Tibial nerve (tissue), 4 donors: ENCODE measurements at places on chromosomes 6 and 20. TPM values are rescaled to one million over a fixed set of nuclear protein-coding genes. Genes with fewer than 3 reads are reported as not detected.

DNA sequence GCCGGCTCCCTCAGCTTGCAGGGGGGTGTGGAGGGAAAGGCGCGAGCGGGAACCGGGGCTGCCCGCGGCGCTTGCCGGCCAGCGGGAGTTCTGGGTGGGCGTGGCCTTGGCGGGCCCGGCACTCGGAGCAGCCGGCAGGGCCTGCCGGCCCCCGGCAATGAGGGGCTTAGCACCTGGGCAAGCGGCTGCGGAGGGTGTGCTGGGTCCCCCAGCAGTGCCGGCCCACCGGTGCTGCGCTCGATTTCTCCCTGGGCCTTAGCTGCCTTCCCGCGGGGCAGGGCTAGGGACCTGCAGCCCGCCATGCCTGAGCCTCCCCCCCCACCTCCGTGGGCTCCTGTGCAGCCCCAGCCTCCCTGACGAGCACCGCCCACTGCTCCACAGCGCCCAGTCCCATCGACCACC is 514.5 kb upstream of the GJE1 start:
- H3K4me3 ChIP-seq = no peak overlapping the region
- no peaks in the 10 kb centered on the region for H3K4me1 ChIP-seq
- H3K27ac ChIP-seq = no peak overlapping the region
- no peak for DNase-seq
- no peaks in the 10 kb centered on the region for H3K27me3 ChIP-seq

Gene LINC00237
- not detected for total RNA-seq

- peak overlapping the region; percentile 96 for H3K4me3 ChIP-seq
- H3K4me1 ChIP-seq = peaks cover 10% of the 10 kb centered on the region
- no peaks in the 10 kb centered on the region for H3K27me3 ChIP-seq
- H3K36me3 ChIP-seq = peaks cover 12% of the 10 kb centered on the region
- peak overlapping the region; percentile 97 for H3K27ac ChIP-seq
- no peak for DNase-seq
These were observed 548 bp downstream of the GNL1 start for GRCh38 chr6:30555816-30556065.

GRCh38 chr6:169190970-169191369 is 62.7 kb downstream of the THBS2 start:
- H3K27ac ChIP-seq = peak overlapping the region; percentile 89
- H3K4me3 ChIP-seq = no peak overlapping the region
- H3K36me3 ChIP-seq = no peaks in the 10 kb centered on the region
- no peaks in the 10 kb centered on the region for H3K27me3 ChIP-seq
- peaks cover 8% of the 10 kb centered on the region for H3K4me1 ChIP-seq
- no peak for DNase-seq

GRCh38 chr20:30816182-30816645 is 441.2 kb upstream of the DEFB115 start:
- DNase-seq = no peak
- no peak overlapping the region for H3K4me3 ChIP-seq
- no peaks in the 10 kb centered on the region for H3K36me3 ChIP-seq
- H3K27ac ChIP-seq = no peak overlapping the region
- no peaks in the 10 kb centered on the region for H3K27me3 ChIP-seq
- no peaks in the 10 kb centered on the region for H3K4me1 ChIP-seq

GRCh38 chr6:12265791-12266190 is 24.4 kb upstream of the EDN1 start:
- H3K27me3 ChIP-seq = no peaks in the 10 kb centered on the region
- no peak for DNase-seq
- H3K36me3 ChIP-seq = no peaks in the 10 kb centered on the region
- no peak overlapping the region for H3K4me3 ChIP-seq
